ENCODE measurements at places on chromosomes 7 and 10. TPM values are rescaled to one million over a fixed set of nuclear protein-coding genes. Genes with fewer than 3 reads are reported as not detected.

DNA sequence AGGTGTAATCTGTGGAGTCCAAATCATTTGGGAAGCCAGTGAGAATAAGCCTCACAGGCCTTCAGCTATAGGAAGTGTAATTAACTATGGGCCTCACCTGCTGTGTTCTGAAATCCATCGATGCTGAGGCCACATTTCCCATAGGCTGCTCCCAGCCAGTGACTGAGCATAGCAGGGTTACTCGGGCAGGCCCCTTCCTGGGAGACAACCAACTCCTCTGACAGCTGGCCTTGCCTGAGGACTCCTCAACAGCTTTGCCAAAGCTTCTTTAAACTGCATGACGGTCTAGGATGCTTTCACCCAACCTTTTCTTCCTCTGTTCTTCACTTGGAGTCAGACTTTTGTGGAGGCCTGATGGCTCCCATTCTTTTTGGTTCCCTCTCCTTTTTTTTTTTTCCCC is 63.8 kb upstream of the SMNDC1 start:
- ATAC-seq: no peak

- no peak for ATAC-seq
Measured at GRCh38 chr7:121440857-121441503, 44.9 kb upstream of the FAM3C start.

The NOC3L gene
- 49.3 TPM for total RNA-seq

The PRKG1 gene
- total RNA-seq: not detected

GRCh38 chr7:127239814-127240213 is 12.9 kb downstream of the GRM8 start:
- no peak for ATAC-seq

GRCh38 chr7:155223503-155223902 is 74.2 kb upstream of the INSIG1 start:
- no peak for ATAC-seq

The CYP3A4 gene
- not detected for total RNA-seq

GRCh38 chr10:24518981-24519597 is 204.6 kb downstream of the ARHGAP21 start:
- ATAC-seq: no peak

- no peak for ATAC-seq
Measured at GRCh38 chr7:50641442-50642405, 76.5 kb upstream of the DDC start.

GRCh38 chr10:118017850-118018249 is 28.9 kb downstream of the RAB11FIP2 start:
- no peak for ATAC-seq

- ATAC-seq: no peak
Measured at GRCh38 chr10:113915540-113915939, 61.1 kb downstream of the NHLRC2 start.

DNA sequence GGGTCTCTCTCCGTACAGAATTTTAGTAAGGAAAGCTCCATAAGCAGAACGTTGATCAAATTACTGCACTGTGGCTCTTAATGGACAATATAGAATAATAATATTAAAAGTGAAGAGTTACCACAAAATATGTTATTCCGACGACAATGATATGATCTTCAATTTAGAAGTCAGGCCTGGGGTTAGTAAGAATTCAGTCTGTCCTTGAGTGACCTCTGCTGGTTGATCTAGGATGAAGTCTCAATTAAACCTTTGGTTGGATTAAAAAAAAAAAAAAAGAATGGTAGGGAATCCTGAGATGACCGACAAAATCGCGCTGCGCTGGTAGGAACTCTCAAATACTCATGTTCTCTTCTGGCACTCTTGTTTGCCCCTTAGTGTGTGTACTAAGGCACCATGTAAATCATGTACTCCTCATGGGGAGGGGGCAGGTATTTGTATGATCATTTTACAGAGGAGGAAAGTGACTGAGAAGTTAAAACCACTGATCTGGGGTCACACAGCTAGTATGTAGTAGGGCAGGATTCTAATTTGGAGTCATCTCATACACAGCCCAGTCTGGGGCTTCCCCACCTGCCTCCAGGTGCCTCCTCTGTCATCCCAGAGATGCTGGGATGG is 161.3 kb upstream of the NPVF start:
- ATAC-seq: no peak

The CUEDC2 gene
- 53.3 TPM for total RNA-seq

DNA sequence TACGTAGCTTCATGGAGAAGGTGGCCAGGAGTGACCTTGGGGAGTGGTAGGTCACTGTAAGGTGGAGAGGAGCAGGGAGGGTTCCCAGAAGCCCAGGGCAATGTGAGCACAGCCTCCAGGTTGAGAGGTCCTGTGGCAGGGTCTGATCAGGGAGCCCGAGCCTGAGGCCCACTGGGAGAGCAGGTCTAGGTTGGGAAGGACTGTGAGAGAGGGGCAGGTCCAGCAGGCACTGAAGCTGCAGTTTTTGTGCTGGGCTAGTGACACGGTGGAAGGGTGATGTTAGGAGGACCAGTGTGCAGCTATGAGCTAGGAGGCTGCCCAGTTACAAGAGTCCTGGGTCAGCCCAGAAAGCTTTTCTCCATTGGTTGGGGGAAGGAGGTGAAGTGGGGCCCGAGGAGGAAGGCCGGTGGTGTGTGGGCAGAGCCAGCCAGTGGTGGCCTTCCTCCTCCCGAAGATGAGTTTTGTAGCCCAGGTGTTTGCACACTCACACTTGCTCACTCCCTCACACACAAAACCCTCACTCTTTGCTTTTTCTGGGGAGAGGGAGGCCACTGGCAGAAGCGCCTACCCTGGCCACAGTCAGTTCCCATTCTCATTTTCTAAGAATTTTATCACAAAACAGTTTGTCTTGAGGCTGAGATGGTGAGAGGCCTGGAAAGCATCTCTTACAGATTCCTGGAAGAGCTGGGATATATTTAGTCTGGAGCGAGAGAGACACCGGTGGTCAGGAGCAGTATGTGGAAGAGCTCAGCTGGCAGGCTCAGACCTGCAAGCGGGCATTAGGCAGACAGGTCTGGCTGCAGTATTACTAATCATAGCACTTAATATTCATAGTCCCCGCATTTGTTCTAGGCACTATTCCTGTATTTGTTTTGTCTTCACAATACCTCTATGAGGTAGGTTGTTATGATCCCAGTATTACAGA is 57.1 kb downstream of the ZNF467 start:
- no peak for ATAC-seq

- no peak for ATAC-seq
Measured at GRCh38 chr10:3331187-3331586, 158.6 kb upstream of the PITRM1 start.

DNA sequence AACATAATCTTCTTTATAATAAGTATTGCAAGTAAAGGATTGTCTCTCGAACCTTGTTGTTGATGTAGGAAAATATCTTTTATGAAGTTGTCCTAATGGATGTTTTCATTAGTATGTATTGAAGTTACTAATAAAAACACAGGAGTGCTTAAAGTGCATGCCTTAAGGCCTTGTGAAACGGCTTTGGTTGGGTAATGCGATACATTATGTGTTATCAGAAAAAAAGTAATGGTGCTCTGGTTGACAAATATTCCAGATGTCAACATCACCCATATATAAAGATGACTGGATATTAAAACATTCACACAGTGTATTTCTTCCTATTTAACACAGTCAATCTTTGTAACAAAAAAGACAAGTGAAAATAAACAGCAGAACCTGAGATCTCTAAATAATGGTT is 310.7 kb downstream of the PRKG1 start:
- ATAC-seq: no peak

DNA sequence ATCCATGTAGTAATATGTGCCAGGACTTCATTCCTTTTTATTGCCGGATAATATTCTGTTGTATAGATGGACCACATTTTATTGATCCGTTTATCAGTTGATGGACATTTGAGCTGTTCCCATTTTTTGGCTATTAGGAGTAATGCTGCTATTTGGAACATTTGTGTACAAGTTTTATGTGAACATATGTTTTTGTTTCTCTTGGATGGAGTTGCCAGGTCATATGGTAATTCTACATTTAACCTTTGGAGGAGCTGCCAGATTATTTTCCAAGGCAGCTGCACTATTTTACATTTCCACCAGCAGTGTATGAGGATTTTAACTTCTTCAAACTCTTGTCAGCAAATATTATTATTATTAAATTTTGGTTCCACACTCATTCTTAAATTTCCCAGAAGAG is 59.2 kb downstream of the C10orf90 start:
- no peak for ATAC-seq

- no peak for ATAC-seq
Measured at GRCh38 chr10:110312206-110312605, 7.5 kb upstream of the SMNDC1 start.

GRCh38 chr10:28906934-28907333 is 229.6 kb downstream of the BAMBI start:
- ATAC-seq: no peak

The MRLN gene
- 0.74 TPM for total RNA-seq

- no peak for ATAC-seq
Measured at GRCh38 chr7:47419471-47419870, 162.4 kb downstream of the TNS3 start.

GRCh38 chr7:138237995-138238394 is 161.7 kb downstream of the AKR1D1 start:
- no peak for ATAC-seq

The C10orf95 gene
- total RNA-seq: 0.39 TPM

GRCh38 chr7:598899-599298 is 79.3 kb upstream of the PDGFA start:
- ATAC-seq: no peak

Measured in activated T-helper 17 cell treated with anti-CD3 and anti-CD28 coated beads, Interleukin-2, amount 50 U/mL, for 72 hours (primary cell).